Naive thymus-derived CD8-positive, alpha-beta T cell (primary cell): ENCODE measurements at places on chromosomes 11 and 22. TPM values are rescaled to one million over a fixed set of nuclear protein-coding genes. Genes with fewer than 3 reads are reported as not detected.

The SMIM35 gene
- total RNA-seq = 0.91 TPM

The GLB1L2 gene
- 2.1 TPM for total RNA-seq

The UPK2 gene
- 0.52 TPM for total RNA-seq

- H3K4me1 ChIP-seq = peaks cover 9% of the 10 kb centered on the region
- H3K27me3 ChIP-seq = no peaks in the 10 kb centered on the region
- H3K4me3 ChIP-seq = no peak overlapping the region
Measured at GRCh38 chr11:75925785-75926164, 110.8 kb downstream of the UVRAG start.
